ENCODE measurements at places on chromosomes 12 and 14.

DNA sequence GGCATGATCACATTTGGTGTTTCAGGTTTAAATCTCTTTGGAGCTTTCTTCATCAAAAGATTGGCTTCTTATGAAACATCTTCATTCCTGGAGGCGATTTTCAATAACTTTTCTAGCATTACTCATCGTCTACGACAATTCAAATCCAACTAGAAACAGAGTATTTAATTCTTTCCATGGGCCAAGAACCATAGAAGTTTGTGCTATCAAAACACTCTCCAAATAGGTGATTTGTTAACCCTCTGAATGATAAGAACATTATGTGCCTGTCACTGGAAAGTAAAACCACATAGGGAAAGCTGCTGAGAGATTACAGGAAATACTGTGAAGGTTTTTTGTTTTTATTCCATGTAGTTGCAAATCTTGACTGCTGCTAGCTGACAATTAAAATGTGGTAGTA lies 6.9 kb upstream of the DCN start:
- DNase-seq: no peak

- DNase-seq: no peak
Observed at GRCh38 chr14:99807413-99808153, 14.4 kb downstream of the EML1 start.

DNA sequence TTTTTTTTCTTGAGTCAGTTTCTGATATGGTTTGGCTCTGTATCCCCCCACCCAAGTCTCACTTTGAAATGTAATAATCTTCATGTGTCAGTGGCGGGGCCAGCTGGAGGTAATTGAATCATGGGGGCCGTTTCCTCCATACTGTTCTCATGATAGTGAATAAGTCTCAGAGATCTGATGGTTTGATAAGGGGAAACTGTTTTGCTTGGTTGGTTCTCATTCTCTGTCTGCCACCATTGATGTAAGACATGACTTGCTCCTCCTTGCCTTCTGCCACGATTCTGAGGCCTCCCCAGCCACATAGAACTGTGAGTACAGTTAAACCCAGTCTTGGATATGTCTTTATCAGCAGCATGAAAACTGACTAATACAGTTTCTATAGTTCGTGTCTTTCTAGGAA lies 42.9 kb downstream of the WNK1 start:
- no peak for DNase-seq

DNA sequence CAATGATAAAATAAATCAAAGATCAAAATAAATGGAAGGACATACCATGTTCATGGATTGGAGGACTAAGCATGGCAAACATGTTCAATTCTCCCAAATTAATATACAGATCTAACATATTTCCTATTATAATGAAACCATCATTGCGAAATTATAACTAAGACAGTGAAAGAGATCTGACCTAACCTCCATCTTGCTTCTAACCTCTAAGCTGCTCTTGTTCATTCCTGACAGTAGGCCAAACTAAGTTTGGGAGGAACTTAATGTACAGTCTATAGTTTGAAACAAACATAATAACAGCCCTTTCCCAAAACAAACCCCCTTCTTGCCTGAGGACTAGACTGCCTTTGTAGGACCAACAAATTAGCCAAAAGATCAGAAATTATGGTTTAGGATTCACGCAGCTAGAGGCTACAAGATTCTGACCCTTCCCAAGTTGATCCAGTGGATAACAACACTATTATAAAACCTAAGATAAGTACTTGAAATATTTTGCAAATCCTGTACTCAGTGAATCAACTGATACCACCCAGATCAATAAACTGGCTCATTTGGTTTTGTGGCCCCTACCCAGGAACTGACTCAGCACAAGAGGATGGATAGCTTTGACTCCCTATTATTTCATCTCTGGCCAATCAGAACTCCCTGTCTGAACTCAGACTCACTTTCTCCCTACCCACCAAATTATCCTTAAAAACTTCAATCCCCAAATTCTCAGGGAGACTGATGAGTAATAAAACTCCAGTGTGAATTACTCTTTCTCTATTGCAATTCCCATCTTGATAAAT lies 41.7 kb upstream of the OR5AU1 start:
- DNase-seq: no peak

GRCh38 chr14:101062601-101063000 lies 159.1 kb upstream of the RTL1 start:
- DNase-seq: no peak

DNA sequence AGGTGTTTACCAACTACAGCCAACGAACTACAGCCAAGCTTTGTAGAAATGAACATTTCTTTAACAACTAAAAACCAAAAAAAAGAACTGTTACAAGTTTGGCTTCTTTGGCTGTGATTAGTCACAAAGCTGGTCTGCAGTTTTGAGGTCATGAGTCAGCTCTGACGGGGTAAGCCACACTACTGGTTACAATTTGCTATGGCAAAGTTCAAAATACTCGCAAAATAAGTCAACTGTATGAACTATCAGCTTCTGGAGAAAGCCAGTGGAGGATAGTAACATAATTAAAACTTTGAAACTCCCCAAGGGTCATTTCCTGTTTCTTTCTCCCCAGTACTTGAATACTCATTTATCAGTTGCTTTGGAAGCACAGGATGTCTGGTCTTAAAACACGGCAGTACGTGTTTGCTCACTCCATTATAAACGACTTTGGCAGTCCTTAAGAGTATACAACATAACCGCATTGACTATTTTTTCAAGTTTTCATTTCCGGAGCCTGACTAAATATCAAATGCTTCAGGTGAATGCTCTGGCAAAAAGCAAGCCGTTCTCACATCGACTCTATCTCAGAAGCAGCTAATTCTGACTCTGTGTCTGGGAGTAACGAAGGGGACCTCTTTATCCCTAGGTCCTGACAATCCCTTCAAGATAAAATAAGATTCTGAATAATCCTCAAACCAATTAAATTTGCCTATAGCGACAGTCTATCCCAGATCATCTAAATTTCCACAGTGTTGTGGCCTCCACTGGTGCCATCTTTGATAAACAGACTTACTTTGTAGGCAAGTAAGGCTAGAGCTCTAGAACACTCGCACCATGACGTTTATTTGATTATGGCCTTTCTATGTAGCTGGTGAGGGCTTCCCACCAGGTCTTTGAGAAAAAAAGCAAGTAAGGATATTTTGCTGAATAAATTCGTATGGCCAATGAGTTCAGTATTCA lies 10.6 kb downstream of the PHLDA1 start:
- no peak for DNase-seq

GRCh38 chr12:120227233-120228040 lies 26.5 kb upstream of the RPLP0 start:
- no peak for DNase-seq

GRCh38 chr12:88665071-88665470 lies 84.8 kb upstream of the KITLG start:
- DNase-seq: no peak

Measured in left renal pelvis (tissue), 4 donors.